ENCODE measurements at places on chromosomes 16 and 17.

GRCh38 chr17:20141198-20141972 lies 132.2 kb downstream of the SPECC1 start:
- DNase-seq, result no peak

- DNase-seq, result no peak
Observed at GRCh38 chr17:79691931-79692330, 38.8 kb upstream of the ENPP7 start.

DNA sequence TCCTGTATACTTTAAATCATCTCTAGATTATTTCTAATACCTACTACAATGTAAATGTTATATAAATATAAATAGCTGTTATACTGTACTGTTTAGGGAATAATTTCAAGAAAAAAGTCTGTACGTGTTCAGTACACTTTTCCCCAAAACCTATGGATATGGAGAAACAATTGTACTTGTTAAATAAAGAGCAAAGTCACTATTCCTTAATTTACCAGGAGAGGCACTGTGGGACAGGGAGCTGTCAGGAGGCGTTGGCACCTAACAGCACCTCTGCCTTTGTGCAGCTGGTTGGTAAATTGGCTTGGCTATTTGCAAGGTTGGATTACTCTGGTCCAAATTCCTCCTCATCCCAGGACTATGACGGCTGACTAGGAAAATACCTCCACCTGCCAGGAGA lies 28.0 kb downstream of the CRHR1 start:
- no peak for DNase-seq

DNA sequence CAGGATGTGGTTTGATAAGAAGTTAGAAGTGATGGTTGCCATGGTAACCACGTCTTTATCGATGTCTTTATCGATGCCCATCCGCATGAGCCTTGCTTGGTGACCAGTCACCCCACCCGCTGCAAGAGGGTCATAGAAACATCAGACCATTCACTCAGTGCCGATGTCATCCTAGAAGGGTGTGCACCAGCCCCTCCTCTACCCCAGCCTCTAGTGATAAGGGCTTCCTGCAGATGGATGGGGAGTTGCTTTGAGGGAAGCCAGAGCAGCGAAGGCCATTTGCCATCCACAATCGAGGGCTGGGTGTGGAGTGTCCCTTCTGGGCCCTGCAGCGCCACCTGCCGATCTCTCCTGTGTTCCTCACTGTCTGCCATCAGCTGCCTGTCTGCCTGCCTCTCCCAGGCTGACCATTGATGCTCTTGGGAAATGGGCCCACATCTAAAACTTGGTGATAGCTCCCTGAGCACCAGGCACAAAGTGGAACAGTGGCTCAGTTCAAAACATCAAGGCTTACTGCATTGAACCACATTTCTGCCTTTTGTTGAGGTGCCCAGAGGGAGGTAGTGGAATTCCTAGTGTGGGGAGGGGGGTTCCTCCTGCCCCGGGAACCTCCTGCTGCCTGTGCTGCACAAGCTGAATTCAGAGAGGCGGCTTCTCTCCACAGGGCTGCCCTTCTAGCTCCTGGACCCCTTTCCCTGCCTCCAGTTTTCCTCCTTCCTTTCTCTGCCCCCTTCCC lies 8.9 kb downstream of the CALB2 start:
- no peak for DNase-seq

GRCh38 chr16:81701296-81701970 lies 77.7 kb upstream of the PLCG2 start:
- no peak for DNase-seq

DNA sequence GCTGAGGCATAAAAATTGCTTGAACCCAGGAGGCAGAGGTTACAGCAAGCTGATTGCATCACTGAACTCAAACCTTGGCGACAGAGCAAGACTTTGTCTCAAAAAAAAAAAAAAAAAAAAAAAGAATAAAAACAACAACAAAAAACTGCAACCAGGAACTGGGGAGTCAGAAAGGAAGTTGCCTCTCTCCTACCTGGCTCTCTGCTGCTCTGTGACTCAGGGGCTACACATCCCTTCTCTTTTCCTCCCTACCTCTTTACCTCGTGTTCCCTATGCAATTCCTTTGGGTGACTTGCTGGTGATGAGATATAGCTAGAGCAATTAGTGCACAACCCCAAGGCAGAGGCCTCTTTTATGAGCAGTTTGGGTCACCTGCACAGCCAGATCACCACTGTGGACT lies 95.9 kb downstream of the ABCC1 start:
- DNase-seq, result no peak

- DNase-seq, result no peak
Observed at GRCh38 chr17:66849851-66850580, 15.1 kb downstream of the CACNG5 start.

DNA sequence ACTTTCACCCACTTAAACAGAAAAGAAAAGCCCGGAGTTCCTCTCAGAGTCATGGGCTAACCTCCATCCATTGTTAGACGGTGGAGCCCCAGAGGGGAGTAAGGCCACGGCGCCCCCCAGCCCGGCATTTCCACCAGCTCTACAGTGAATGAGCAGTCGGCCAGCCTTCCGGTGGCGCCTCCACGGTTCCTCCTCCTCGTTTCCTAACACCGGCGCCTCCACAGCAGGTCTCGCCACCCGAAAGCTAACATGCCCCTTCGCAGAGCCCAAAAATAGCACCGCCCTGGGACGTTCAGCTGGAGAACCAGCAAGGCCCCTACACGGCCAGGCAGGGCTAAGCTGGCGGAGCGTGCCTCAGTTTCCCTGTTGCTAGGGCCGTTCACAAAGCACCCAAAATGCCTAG lies 858 bp downstream of the MMD start:
- DNase-seq, result no peak

DNA sequence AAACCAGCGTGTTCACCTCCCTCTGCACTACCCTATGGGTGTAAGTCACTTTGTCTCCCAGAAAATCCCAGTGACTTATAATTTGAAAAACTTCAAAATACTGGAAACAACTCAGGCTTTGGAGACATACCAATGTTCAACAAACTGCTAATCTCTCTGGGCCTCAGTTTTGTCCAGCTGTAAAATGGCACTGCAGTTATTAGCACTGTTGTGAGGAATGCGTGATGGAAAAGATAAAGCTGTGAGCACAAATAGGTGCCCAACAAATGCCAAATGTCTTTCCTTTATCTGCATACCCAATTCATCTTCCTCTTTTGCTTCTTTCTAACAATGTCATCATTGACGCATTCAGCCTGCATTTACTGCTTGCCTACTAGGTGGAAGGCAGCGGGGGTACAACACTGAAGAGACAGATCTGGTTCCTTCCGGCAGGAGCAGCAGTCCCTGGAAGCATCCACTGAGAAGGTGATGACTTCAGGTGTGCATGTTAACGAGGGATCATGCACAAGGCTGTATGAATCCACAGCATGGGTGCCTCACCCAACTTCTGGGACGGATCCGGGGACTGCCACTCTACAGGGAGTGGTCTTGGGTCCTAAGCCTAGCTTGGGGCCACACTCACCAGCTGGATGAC lies 63.4 kb downstream of the CYTH1 start:
- DNase-seq, result no peak

- no peak for DNase-seq
Observed at GRCh38 chr16:70801611-70802010, 653 bp upstream of the VAC14 start.

DNA sequence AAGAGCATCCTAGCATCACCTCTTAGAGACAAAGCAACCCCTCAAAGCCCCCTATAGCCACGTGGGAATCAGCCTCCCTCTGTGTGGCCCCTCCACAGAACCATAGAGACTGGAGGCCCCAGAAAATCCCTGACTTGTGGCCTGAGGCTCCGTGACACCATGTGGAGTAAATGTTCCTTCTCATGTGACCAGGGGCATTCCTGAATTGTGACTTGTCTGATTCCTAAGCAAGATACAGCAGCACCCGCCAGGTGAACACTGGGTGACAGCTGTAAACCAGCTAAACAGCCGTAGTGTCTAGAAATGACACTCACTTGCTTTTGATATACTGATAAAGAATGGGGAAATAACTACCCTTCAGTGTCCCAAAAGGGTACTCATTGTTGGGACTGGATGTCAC lies 79.0 kb downstream of the DYNLRB2 start:
- peak; percentile 93 for DNase-seq

GRCh38 chr17:50115756-50116155 lies 14.2 kb downstream of the SAMD14 start:
- DNase-seq, result no peak

All from vagina (tissue), 2 donors.